Nucleus accumbens (tissue), 56 donors: ENCODE measurements at places on chromosomes 5 and 9.

- no peak for DNase-seq
These were observed 15.2 kb downstream of the TGFBR1 start for GRCh38 chr9:99119976-99120655.

DNA sequence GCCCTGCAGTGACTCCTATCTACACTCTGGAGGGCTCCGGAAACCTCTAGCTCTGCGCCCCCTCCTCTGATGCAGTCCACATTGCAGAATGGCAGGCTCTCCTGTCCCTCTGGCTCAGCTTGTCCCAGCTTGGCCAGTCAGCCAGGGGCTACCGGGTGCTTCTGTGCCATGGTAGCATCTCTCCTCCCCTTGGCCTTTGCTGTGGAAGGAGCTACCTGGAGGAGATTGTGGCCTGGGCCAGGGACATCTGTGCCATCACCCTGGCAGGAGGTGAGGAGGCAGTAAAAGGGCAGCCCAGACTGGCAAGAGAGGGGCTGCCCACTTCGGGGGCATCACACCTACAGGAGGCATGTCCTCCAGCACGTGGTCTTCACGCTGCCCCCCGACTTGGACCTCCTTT, 38.1 kb upstream of the FCN1 start:
- no peak for DNase-seq

- DNase-seq, result no peak
These were observed 19.7 kb downstream of the GPR107 start for GRCh38 chr9:130073373-130073772.

GRCh38 chr9:35177520-35177919, 15.7 kb downstream of the UNC13B start:
- no peak for DNase-seq

- DNase-seq, result no peak
These were observed 124.4 kb upstream of the ADCY2 start for GRCh38 chr5:7271435-7272084.

- DNase-seq, result no peak
These were observed 294.6 kb downstream of the SEC61B start for GRCh38 chr9:99516657-99517049.

GRCh38 chr5:130536691-130537090, 628.4 kb downstream of the HINT1 start:
- DNase-seq, result no peak

DNA sequence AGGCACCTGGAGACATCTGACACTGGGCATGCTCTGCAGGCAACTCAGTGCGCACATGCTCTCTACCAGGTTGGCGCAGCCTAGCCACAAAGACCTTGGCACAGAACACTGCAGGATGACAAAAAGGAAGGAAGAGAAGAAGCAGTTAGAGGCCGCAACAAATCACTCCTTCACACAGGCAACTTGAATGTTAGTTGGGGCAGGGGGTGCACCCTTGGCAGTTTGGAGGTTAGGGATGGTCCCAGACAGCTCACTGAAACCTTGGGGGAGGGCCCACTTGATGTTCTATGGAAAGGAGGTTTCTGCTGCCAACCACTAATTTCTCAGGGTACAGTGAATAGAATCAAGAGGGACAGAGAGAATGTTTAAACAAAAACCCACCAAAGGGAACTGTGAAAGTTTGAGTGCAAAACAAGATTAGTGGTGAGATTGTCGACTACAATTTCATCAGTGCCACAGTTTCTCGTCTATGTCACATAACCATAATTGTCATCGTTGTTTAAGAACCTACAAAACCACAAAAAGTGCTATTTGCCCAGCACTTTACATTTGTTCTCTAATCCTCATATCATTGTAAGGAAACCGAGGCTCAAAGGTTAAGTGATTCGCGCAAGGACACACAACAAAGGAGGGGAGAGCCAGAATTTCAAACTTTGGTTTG, 48.7 kb downstream of the FBXW11 start:
- no peak for DNase-seq

DNA sequence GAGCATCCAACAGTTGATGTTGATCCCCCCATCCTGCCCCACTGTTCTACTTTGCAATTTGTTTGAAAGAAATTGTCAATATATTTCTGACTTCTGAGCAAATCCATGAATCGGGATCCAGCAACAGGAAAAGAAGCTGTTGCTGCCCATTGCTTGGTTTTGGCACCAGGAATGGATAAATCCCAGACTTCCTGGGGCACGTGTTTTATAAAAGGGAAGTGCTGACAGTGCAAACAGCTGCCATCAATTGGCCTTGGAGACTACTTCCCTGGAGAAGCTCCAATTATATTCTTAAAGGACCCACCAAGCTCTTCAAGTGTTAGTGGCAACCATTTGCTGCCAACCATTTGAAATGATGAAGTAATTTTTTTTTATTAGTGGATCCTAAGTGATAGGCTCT, 13.7 kb downstream of the STK32A start:
- no peak for DNase-seq

DNA sequence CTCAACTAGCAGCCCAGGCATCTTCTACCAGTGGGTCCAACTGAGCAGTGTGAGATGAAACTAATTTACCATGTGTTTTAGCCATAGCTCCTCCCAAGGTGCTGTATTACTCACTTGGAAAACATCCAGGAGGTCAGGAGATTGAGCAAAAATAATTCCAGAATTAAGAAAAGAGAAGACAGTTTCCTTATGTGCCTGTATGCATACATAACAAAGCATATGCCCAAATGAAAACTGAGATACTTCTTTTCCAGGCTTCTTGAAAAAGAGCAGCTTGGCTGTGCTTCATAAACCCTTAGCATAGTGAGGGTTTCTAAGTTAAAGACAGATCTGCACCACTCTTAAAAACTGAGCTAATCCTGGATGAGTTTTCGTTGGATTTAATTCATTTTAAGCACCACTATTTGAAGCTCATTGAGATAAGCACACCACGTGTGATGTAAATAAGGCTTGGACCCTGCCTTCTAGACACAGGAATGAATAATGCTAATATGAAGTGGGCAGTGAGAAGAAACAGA, 119.4 kb downstream of the ADAMTS12 start:
- no peak for DNase-seq

DNA sequence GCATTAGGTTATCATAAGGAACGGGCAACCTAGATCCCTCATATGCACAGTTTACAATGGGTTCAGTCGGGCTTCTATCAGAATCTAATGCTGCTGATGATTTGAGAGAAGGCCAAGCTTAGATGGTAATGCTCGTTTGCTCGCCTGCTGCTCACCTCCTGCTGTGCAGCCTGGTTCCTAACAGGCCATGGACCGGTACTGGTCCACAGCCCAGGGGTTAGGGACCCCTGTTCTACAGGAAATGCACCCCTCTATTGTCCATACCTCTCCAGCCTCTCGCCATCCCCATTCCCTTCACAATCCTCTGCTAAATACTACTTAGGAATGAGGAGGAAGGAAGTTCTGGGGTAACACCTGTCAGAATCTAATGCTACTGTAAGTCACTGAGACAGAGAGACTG, 75.1 kb downstream of the OXCT1 start:
- DNase-seq, result no peak

- DNase-seq, result no peak
These were observed 13.5 kb downstream of the ISL1 start for GRCh38 chr5:51396797-51397196.

- no peak for DNase-seq
These were observed 284.0 kb upstream of the VLDLR start for GRCh38 chr9:2337627-2338026.

DNA sequence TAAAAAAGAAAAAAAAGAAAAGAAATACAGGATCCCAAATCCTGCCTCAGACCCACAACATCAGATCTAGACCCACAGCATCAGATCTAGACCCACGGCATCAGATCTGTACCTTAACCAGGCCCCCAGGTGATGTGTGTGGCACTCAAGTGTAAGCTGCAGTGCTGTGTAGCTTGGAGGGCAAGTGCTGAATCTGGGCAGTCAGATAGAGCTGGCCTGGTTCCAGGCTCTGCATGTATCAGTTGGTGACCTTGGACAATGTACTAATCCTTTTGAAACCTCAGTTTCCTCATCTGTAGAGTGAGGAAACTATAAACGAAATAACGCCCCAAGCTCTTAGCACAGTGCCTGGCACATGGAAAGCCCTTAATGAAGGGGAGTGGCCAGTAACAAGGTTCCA, 16.7 kb downstream of the COL15A1 start:
- no peak for DNase-seq

DNA sequence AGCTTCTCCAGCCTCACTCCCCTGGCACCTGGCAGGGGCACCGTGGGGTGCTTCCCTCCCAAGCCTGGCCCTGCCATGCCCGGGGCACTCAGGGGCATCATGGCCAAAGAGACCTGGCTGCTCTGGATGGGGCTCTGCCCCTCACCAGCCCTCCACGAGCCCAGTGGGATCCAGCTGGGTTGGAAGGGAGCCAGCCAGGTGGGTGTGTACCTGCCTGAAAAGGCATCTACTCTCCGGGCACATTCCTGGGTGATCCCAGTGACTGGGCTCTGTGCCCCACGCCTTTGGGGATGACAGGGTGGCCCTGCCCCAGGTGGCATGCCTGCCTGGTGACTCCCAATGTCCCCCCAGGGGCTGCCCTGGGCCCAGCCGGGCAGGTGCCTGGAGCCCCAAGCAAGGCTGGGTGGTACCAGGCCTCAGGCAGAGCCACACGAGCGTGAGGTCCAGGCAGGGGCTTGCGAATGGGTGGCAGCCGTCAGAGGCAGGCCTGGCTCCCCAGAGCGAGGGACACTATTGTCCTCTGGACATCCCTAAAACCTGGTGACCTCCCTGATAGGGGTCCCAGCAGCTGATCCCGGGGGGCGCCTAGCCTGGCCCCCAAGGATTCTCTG, 777 bp downstream of the GPSM1 start:
- DNase-seq, result no peak

GRCh38 chr9:7103367-7103766, 345.6 kb downstream of the KDM4C start:
- no peak for DNase-seq

- no peak for DNase-seq
These were observed 51.4 kb upstream of the OLFM1 start for GRCh38 chr9:135035781-135036760.

DNA sequence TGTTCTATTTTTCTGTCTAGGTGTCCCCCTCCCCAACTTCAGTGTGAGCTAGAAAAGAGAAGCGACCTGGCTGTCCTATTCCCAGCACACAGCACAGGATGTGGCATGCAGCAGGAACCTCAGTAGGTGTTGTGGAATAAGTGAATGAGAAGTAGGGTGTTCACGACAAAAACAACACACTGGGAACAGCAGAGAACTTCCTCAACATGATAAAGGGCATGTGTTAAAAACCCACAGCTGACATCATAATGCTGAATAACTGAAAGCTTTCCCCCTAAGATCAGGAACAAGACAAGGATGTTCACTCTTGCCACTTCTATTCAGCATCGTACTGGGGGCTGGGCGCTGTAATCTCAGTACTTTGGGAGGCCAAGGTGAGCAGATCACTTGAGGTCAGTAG, 155.6 kb upstream of the ZNF618 start:
- no peak for DNase-seq

DNA sequence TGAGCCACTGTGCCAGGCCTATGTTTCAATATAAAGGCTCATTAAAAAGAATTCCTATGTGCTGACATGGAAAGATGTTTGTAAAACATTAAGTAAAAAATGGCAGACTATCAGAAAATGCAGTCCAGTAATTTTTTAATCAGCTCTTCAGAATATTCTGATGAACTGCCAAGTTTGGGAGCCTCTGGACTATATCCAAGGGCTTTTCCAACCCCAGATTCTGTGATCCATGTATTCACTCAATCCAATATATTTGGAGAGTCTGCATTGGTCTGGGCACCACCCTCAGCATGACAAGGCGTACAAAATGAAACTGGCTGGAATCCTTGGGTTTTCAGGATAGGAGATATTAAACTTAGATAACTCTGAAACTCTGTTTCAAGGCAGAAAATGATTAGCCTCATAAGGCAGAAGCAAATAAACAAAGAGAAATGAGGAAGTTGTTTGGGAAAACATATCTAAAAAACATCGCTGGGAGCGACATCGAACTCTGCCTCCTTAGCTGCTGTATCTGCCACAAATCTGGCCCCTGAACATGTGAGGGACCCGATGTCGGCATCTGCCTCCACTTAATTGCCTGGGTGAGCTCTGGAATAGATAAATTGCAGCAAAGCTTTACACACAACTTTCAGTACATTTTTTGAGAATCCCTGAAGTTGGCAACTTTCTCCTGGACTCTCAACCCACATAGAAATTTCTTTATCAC, 14.4 kb downstream of the PDE6A start:
- no peak for DNase-seq

DNA sequence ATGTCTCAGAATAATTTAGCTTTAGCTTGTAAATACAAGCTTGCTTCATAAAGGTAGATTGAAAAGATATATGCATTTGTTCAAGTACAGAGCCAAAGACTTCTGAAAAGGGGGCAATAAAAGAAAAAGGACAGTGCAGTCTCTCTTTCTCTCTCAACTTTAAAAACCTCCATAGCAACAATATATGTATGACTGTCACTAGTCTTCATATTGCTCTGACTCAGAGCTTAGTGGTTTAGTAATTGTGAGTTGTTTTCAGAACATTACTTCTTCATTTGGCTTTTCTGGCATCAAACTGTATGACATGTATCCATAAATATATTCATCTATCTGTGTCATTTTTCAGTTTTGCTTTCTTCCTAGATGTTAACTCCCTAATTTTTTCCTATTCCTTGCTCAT, 194.6 kb upstream of the KIF2A start:
- no peak for DNase-seq

DNA sequence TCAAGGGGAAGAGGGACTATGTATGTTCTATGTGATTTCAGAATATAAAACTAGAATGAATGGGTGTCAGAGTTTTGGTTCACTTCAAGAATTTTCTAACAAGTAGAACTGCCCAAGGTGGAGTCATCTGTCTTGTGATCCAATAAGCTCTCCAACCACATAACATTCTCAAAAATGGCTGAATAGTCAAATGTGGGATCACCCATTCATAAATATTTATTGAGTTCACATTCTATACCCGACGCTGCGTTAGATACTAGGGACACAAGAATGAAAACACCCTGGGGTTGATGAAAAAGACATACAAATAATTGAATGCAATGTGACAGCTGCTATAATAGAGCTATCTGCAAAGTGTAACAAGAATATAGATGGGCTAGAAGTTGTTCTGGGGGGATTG, 35.3 kb upstream of the TRAF1 start:
- no peak for DNase-seq

DNA sequence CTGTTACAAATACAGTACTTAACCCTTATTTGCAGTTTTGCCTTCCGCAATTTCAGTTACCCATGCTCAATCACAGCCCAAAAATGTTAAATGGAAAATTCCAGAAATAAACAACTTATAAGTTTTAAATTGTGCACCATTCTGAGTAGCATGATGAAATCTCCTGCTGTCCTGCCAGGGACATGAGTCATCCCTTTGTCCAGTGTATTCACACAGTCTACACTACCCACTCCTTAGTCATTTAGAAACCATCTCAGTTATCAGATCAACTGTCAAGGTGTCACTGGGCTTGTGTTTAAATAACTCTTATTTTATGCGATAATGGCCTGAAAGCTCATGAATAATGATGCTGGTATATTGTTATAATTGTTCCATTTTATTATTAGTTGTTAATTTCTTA, 95.8 kb downstream of the PLCXD3 start:
- DNase-seq, result no peak

DNA sequence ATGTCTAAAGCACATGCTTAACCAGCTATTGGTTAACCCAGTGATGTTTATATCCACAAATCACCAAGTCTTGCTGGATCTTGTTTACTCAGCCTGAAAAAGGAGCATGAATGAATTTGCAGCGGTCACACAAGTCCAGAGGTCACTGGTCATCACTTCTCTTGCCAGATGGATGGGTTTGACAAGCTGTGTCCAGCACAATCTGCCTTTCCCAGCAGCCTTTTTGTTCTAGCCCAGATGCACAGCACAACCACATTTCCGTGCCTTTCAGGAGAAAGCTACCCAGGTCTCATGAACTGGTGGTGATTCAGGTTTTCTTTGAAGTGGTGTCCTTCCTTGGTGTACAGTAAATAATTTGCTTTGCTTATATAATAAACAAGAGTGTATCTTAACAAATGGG, 32.1 kb downstream of the TMEM252 start:
- no peak for DNase-seq
